ENCODE measurements at places on chromosomes 3 and 15.

DNA sequence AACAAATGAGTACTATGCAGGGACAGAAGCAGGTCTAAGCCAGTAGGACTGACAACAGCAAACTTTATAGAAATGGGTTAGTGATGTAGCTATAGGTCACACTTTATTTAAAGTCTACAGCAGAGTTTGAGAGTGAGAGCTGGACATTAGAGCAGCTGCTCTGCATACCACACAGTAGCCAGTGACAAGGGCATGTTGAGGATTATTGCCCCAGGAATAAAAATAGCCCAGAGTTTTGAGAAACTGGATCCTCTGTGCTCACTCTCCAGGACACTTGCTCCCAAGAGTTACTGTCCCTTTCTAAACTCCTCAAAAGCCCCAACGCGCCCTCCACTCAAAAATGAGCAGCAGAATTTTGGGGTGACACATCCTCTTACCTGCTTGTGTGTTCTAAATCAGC, 21.1 kb downstream of the LRTM1 start:
- DNase-seq: no peak

- DNase-seq: no peak
These were observed 210.2 kb upstream of the LYSMD4 start for GRCh38 chr15:99943466-99943865.

GRCh38 chr15:62264196-62264595, 99.1 kb upstream of the C2CD4B start:
- DNase-seq: no peak

DNA sequence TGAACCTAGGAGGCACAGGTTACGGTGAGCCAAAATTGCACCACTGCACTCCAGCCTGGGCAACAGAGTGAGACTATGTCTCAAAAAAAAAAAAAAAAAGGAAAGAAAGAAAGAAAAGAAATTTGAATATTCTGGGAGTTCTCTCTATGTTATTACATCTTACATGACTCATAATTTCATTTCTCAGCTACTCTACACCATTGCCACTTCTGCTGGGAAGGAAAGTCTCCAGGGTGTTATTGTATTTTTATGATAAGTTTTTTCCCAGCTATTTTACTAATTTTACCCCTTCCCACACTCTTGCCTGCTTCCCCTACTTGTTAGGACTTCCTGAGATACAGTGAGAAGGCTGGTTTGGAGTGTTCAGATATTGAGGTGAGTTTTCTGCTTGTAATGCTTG, 69.7 kb upstream of the UMPS start:
- DNase-seq: no peak

DNA sequence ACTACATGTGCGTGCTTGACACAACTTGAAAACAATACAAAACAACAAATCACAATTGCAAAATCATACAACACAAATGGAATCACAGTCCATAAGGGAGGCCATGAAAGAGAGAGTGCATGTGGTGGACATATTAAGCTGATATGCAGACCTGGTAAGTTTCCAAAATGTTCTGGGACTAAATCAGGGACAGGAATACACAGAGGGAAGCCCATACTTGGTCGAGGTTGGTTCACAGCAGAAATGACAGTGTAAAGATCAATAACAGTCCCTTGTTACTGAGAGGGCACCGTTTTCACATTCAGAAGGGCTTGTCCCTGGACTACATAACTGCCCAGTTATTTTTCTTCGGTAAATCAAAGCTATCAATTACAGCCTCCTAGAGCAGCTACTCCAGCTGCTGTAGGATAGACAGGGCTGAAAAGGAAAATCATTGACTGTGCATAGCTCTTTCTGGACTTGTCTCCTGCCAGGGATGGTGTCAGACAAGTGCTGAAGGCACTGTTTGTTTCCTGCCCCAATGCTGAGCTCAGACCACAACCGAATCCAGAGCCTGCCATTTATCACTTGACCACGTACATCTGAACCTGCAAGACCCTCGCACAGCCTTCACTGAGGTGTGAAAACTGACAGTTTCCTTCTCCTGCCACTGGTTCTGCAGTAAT, 79.5 kb upstream of the KCNMB2 start:
- no peak for DNase-seq

DNA sequence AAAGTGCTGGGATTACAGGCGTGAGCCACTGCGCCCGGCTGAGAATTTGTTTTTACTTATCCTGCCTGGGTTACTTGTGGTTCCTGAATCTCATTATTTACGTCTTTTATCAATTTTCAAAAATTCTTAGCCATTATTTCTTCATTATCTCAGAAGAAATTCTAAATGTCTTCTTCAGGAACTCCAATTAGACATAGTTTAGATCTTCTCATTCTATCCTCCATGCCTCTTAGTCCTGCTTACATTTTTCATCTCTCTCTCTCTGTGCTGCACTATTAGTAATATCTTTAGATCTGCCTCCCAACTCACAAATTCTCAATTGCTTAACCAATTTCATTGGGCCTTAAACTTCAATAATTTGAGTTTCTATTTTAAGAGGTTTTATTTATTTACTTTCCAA, 124.4 kb upstream of the MRPS22 start:
- no peak for DNase-seq

GRCh38 chr15:85499371-85499887, 119.0 kb downstream of the AKAP13 start:
- no peak for DNase-seq

- DNase-seq: no peak
These were observed 9.6 kb downstream of the LSM3 start for GRCh38 chr3:14188041-14188754.

GRCh38 chr15:49152552-49153312, 2.7 kb downstream of the COPS2 start:
- DNase-seq: no peak

GRCh38 chr3:133077688-133078087, 39.5 kb downstream of the TMEM108 start:
- no peak for DNase-seq

- DNase-seq: no peak
These were observed 273.0 kb downstream of the DIPK2A start for GRCh38 chr3:144244662-144245061.

- DNase-seq: no peak
These were observed 33.3 kb upstream of the SACM1L start for GRCh38 chr3:45655906-45656305.

- DNase-seq: peak; percentile 30
These were observed 25.6 kb upstream of the VPS8 start for GRCh38 chr3:184786280-184786941.

- DNase-seq: no peak
These were observed 62.5 kb downstream of the ARHGAP31 start for GRCh38 chr3:119356646-119357045.

GRCh38 chr3:37071921-37072320, 78.6 kb downstream of the MLH1 start:
- DNase-seq: no peak

- DNase-seq: no peak
These were observed 465.9 kb upstream of the DPPA4 start for GRCh38 chr3:109803274-109803673.

DNA sequence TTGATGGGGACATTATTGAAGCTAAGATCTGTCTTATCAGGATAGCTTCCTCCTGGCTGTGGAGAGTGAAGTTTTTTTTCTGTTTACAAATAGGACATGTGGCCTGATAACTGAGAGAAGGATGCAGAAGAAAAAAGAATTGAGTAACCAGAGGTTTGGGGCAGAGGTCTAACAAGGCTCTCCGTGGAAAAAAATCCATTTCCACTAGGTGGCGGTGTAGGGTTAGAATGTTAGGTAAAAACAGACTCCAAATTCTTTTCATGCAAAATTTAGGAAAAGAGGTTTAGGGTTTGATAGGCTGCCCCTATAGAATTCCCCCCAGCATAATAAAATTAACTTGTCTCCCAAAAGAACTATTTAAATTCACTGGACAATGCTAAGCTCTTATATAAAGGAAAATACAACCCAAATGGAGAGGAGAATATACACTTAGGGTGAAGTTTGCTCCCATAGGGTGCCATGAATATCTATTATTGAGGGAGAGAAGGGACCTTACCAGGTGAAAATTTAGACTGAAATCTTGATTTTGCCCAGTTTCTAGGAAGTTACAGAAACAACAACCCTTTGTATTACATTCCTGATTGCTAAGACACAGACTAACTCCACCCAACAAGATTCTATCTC, 1560.4 kb downstream of the OTOL1 start:
- peak; percentile 26 for DNase-seq

DNA sequence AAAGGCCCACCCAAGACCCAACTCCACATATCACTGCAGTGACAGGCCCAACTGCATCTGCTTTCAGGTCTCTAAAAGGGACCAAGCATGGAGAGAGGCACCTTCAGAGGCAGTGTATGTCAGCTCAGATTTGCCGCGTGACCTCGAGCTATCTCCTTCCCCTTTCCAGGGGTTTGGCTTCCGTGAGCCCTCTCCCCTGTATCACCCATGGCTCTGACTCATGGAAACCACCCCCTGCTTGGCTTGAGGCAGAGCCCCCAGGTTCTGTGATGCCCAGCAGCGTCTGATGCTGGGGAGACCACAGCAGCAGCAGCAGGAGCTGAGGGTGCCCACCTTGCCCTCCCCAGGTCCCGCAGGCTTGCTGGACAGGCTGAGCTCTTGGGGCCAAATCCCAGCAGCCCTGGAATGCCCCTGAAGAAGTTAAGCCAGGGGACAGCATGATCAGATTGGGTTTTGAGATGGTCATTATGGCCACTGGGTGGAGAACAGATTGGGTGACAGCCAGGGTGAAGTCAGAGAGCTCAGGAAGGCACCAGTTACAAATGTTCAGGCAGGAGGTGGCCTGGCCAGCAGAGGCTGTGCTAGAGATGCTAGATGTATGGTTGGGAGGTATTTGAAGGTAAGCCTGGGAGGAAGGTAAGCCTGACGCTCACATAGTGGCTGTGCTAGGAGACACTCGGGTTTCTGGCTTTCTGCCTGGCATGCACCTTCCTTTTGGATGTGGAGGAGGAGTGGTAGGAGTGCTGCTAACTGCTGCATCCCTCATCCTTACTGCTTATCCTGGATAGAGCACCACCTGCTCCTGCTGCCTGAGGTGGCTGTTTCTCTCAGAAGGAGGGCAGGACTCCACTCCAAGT, 42.9 kb downstream of the FGD5 start:
- no peak for DNase-seq

DNA sequence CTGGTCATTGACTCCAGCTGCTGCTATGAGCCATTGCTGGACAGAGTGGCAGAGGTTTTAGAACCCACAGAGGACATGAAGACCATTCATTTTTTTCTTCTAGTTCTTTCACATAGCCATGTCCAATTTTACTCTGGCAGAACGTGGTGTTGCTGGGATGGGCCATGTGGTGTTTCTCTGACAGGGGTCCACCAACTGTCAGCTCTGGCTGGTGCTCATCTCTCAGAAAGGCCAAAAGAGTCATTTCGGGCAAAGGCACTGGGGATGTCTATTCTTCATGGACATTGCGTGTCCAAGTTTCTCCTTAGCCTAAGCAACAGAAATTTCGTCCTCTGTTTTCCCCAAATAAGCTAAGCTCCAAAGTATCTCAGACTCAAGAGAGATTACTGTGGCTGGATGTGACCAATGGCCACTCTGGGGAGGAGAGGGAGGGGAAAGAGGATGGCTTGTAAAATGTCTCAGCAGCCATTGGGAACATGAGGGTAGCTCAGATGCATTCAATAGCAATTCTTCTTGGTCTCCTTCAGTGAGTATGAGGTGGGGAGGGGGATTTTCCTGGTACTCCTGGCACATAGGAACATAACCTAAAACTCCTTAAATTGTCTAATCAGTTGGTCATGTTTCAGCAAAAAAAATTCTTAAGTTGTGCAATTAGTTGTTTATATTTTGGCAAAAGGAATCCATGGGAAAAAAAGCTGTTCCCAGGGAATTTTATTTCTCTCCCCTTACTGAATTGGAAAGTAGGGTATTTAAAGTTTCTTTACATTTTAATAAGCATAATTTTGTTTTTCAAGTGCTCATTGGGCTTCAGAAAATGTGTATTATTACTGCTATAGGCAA, 131.6 kb upstream of the MITF start:
- DNase-seq: no peak

DNA sequence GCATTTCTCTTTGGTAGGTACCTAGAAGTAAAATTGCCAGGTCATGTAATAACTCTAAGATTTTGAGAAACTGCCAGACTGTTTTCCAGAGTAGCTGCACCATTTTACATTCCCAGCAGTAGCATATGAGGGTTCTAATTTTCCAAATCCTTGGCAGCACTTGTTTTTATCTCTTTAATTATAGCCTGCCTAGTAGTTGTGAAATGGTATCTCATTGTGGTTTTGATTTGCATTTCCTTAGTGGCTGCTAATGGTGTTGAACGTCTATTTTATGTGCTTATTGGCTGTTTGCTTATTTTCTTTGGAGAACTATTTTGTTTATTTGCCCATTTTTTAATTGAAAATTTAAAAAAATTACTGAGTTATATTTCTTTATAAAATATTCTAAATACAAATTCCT, 117.9 kb downstream of the TCF12 start:
- DNase-seq: no peak

DNA sequence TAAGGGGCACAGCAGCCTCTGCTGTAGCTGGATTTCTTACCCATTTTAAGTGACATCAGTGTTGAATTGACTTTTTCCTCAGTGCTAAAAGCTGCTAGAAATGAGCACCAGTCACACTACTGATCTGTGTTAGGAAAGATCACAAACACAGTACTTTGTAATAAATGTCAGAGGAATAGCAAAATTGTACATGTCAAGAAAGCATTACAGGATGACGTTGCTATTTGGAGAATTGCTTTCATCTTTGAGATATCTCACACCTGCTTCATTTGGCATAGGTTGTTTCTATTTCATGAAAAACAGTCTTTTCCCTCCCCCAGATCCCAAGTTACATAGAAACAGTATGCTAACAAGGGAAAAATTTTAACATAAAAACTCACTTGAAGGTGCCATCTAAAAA, 77.8 kb downstream of the SLC25A26 start:
- no peak for DNase-seq

- peak; percentile 20 for DNase-seq
These were observed 158.8 kb downstream of the SLCO3A1 start for GRCh38 chr15:92012368-92012629.

DNA sequence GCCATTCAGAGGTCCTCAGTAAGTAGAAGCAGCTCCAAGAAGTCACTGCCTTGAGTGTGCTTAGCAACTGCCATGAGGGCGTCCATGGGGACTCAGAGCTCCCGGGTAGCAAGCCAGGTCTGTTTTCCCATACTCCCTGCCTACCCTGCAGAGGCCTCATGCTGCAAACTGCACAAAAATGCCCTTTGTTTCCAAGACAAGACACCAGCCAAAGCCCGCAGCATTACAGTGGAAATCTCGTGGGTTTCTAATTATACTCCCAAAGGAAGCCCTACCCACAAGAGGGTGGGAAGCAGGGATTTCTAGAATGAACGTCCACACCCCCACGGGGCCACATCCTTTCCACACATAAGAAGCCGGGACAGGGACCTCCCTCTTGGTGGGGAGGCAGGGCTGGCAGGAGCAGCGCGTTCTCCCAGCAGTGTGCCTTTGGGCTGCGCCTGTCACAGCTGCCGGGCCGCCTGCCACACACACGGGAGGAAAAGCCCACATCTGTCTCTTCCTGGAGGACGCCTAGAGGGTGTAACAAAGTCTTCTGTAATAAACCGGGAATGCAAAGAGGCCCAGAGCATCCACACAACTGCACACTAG, 31.1 kb downstream of the FAM174B start:
- DNase-seq: no peak

DNA sequence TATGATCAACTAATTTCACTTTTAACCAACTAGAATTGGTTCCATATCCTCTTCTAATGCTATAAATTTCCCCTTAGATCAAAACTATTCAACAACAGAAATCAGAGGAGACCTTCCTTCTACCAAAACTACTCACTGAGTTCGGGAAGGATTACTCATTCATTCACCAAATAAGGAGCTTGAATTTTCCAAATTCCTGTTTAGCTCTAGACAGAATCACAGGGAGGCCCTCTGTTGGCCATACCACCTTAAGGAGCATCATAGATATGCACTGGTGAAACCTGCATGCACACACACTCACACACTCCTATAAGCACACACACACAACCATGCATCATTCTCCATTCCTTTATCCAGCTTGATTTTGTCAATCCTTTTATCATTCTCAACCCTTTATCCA, 49.0 kb downstream of the SUCLG2 start:
- no peak for DNase-seq

Measured in stimulated activated naive CD8-positive, alpha-beta T cell treated with anti-CD3 and anti-CD28 coated beads, Interleukin-15, Interleukin-2, amounts not matched to agents 100 U/mL and 50 U/mL, for 24 hours (primary cell).